Hippocampal formation (tissue), 2 donors: ENCODE measurements at places on chromosomes 12 and 14.

DNA sequence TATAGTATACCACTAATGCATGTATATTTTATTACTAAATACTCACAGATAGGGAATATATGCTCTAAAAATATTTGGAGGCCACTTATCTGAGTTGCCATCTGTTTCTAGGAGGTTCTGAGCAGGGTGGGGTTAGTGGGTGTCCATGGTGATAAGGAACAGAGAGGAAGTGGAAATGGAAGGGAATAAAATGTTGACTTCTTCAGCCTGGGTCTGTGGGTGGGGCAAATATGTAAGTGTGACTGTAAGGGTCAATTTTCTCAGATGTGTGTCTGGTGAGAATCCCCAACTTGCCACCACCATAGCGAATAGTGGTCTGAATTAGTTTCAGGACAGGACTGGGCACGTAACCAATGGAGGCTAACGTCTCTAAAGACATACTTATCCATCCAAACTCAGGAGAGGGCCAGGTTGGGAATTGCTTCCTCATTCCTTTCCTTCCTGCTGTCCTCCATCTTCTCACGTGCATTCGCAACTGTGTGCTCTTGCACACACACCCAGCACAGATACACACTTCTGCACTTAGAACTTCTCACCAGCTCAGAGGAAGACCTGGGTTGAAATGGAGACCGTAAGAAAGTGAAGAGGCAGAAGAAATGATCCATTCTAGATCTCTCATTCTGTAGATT, 54.2 kb upstream of the GZMB start:
- no peak for DNase-seq

DNA sequence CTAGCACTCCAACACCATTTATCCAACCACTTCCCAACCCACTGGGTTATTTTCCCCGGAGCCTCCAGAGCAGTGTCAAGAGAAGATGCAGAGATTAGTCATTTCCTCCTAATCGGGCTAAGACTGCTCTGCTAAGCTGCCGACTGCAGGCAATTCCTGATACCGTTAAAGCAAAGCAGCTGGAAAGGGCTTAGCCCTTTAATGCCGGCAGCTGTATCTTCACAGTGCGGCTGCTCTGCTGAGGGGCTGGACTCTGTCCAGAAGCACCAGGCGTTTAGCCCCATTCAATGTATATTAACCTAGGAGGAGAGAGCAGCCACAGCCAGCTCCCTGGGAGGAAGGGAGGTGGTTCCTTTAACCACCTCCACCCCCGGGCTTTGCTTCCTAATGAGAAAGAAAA, 11.1 kb downstream of the AQP6 start:
- no peak for DNase-seq

DNA sequence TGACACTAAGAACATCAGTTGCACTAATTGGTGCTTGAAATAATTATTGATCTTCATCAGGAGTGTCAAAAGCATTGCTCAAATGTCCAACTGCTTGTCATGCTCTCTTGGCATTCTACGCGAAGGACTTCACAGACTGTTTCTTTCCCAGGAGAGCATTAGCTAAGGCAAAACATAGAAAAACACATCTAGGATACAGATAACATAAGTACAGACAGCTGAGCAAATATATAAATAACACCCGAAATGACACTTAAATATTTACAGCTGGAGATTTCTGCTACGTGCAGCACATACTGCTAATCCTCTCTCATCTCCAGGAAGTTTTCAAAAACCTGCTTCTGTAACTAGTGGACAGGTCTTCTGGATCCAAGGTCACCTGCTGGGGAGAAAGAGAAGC, 120.0 kb upstream of the PRMT8 start:
- DNase-seq = no peak

DNA sequence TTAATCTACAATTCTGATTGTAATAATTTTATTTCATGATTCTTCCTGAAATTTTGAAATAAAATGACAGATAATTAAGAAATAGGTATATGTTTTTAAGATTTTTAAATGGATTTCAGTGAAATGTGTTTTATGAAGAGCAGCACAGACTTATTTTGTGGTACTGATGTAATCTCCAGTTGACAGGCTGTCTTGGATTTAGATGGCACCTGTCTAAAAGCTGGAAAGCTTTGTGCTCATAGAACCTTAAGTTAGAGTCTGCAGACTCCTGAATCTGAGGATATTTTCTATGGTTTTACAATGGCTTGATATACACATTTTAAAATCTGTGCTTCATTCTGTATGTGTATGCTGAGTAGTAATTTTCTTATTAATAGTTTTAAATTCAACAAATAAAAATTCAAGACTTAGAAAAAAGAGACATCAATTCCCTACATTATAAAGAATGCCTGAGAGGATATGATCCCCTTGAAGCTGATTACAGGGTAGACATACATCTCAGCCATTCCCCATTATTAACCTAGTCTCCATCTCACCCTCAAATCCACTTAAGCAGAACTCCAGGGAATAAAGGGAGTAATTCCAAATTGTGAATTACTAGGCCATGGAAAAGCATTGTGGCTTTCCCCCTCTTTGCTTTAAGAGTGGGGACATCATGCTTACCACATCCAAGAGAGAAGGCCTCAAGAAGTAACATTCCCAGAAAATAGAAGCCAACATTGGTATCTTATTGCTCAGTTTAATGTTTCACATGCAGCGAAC, 33.7 kb upstream of the ACSS3 start:
- no peak for DNase-seq

GRCh38 chr12:1046727-1047126, 55.7 kb downstream of the ERC1 start:
- no peak for DNase-seq

- no peak for DNase-seq
Observed at GRCh38 chr14:98170575-98170974, 1101.4 kb downstream of the BCL11B start.

DNA sequence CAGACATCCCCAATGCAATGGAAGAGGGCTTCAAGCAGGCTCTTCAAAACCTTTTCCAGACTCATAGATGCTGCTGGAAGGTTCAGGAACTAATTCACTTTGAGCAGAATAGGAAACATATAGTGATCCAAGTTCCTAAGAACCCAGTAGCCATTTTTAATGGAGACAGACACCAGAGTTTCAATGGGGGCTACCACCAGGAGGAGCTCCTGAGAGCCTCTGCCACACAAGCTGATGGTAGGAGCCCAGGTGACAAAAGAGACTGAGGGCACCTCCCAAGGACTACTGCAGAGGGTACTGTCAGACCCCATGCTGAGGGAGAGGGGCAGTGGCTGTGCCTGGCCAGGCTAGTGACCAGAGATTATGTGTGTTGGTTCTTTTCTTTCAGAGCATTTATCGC, 45.9 kb downstream of the IFNG start:
- no peak for DNase-seq

GRCh38 chr14:105093038-105093430, 27.8 kb upstream of the GPR132 start:
- no peak for DNase-seq

- no peak for DNase-seq
Observed at GRCh38 chr12:54416687-54417603, 2.1 kb downstream of the ITGA5 start.

- no peak for DNase-seq
Observed at GRCh38 chr12:123050913-123051312, 70.4 kb downstream of the ARL6IP4 start.

DNA sequence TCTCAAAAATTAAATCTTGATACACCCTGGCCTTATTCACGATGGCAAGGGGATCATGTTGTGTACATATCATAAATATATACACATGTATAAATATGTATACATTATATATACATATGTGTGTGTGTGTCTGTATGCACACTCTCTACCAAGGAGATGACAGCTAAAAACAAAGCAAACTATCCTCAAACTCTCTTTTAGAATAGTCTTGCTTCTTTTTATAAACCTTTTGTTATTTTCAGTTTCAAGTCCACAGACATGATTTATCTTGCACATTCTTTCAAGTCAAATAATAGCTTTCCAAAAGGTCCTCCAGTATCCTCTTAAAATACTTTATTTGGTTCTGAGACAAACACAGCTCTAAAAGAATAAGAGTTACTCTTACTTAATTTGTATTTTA, 8.4 kb downstream of the ANO6 start:
- DNase-seq = no peak

DNA sequence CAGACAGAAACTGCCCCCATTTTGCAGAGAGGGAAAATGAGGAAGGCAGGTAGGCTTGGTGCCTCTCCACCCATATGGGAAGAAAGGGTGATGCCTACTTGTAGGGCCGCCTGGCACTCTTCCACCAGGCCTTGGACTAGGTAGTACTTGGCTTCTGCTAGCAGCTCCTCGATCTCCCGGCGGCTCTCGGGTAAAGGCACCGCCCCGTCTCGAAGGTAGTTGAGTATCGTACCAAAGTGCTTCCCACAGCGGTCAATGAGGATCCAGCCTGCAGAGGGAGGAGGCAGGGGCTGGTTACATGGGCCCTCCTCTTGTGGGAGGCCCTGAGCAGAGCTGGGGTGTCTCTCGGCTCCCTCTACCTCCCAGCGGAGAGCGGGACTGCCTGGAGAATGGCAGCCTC, 16.6 kb downstream of the KCTD10 start:
- no peak for DNase-seq

GRCh38 chr12:43861015-43861839, 25.3 kb downstream of the TMEM117 start:
- DNase-seq = no peak

DNA sequence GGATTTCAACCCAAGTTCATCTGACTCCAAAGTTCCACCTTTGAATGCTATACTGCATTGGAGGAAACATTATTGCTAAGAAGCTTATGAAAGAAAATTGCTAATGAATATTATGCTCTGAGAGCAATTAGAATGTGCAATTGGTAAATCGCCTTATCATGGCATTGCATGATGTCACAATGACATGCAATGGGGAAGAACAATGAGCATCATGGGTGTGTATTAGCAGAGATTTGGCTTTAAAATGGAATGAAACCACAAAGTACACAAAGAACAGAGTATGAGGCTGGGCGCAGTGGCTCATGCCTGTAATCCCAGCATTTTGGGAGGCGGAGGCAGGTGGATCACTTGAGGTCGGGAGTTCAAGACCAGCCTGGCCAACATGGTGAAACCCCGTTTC, 34.7 kb downstream of the FOS start:
- no peak for DNase-seq

- no peak for DNase-seq
Observed at GRCh38 chr12:114686773-114687500, 3.0 kb upstream of the TBX3 start.

- DNase-seq = no peak
Observed at GRCh38 chr12:110012137-110012536, 12.9 kb downstream of the ANKRD13A start.

DNA sequence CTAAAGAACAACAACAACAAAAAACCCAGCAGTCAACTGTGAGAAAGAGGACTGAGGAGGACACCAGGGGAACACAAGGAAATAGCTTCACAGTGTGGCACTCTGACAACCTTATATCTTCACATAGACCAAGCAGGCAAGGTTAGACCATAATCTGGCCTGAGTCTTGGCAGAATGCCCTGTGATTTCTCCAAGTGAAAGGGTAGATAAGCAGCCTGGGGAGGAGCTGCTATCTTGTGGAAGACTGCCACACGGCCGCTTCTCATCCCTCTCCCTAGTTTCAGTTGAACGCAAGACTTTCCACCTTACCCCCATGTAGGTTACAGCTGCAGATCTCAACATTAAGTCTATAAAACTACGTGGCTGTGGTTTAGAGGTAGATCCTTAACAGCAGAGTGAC, 3.7 kb downstream of the SLC25A21 start:
- DNase-seq = no peak

DNA sequence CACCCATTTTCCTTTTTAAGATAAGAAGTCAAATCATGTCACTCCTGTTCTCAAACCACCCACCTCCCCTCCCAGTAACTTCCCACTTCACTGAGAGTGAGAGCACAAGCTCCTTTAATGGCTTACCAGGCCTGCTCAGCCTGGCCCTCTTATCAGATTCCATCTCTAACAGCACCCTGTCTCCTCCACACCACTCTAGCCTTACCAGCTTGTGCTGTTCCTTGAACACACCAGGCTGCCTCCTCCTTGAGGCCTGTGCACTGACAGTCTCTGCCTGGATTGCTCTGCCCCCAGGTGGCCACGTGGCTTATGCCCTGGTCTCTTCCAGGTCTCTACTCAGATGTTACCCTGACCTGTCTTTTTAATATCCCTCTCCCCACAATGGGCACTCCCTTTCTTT, 40.1 kb upstream of the EVL start:
- DNase-seq = no peak

GRCh38 chr14:20093442-20093841, 17.1 kb upstream of the OR4K17 start:
- no peak for DNase-seq

DNA sequence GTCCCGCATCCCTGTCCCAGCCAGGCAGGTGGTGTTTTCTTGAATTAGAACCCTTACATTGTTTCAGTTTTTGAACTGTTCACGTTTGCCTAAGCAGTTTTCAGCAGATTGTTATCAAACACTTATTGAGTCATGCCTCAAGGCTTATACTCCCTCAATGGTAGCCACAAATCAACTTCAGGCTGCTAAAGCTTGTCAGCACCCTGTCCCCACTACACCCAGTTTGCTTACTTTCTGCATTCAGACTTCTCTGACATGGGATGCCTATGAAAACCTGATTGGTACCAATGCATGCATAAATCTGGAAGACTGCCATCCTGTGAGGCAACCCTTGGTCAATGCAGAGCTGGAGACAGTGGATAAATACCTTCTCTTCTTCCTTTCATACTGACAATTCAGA, 225.4 kb downstream of the BTG1 start:
- no peak for DNase-seq

DNA sequence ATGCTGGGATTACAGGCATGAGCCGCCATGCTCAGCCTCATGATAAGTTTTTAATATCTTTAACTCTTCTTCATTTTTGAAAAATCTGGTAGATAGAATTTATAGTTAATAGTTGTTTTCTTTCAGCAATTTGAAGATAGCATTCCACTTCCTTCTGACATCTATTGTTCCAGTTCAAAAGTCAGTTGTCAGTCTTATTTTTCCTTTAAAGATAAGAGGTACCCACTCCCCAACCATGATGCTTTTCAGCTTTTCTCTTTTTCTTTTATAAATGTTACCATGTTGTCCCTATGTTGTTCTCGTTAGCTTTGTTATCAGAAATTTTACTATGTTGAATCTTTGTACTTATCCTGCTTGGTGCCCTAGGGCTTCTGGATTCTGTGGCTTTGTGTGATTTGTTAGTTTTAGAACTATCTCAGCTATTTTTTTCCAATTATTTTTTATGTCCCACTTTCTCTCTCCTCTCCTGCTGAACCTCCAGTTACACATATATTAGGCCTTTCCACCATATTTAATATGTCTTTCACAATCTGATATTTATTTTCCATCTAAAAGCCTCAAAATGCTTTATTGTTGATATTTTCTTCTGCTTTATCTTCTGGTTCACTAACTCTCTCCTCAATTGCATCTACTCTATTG, 181.6 kb upstream of the FOXN3 start:
- DNase-seq = no peak

- DNase-seq = no peak
Observed at GRCh38 chr12:1574865-1575259, 19.5 kb downstream of the FBXL14 start.
